ENCODE measurements at places on chromosomes 16 and 17.

GRCh38 chr17:3385869-3386816 lies at the start of gene OR3A2:
Gene OR3A2, minus strand, starts transcription at chr17:3386308.
- DNase-seq = no peak

- peak; percentile 45 for DNase-seq
Observed at GRCh38 chr16:68236137-68236825, 354 bp upstream of the ESRP2 start.

DNA sequence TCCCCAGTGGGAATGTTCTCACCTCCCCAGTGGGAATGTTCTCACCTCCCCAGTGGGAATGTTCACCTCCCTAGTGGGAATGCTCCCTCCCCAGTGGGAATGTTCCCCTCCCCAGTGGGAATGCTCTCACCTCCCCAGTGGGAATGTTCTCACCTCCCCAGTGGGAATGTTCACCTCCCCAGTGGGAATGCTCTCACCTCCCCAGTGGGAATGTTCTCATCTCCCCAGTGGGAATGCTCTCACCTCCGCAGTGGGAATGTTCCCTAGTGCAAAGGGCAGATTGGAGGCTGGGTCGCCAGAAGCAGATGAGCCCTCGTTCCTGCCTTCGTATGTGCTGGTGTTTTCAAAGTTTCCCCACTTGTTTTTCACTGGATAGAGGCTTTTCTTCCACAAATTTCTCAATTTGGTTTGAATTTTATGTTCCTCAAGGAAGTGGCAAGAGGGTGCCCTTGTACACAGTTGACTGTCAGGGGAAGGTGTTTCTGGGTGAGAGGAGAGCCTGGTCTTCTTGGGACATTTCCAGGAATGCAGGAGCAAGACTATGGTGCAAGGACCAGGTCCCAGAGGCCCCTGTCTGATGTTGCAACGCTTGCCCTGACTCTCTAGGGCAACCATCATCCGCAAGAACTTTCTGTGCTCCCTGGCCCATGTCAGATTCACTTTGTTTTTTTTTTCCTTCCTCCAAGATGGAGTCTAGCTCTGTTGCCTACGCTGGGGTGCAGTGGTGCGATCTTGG lies 34.0 kb downstream of the TRARG1 start:
- DNase-seq = no peak

GRCh38 chr17:42337442-42337841 lies 49.1 kb downstream of the STAT5A start:
- DNase-seq = peak; percentile 65

DNA sequence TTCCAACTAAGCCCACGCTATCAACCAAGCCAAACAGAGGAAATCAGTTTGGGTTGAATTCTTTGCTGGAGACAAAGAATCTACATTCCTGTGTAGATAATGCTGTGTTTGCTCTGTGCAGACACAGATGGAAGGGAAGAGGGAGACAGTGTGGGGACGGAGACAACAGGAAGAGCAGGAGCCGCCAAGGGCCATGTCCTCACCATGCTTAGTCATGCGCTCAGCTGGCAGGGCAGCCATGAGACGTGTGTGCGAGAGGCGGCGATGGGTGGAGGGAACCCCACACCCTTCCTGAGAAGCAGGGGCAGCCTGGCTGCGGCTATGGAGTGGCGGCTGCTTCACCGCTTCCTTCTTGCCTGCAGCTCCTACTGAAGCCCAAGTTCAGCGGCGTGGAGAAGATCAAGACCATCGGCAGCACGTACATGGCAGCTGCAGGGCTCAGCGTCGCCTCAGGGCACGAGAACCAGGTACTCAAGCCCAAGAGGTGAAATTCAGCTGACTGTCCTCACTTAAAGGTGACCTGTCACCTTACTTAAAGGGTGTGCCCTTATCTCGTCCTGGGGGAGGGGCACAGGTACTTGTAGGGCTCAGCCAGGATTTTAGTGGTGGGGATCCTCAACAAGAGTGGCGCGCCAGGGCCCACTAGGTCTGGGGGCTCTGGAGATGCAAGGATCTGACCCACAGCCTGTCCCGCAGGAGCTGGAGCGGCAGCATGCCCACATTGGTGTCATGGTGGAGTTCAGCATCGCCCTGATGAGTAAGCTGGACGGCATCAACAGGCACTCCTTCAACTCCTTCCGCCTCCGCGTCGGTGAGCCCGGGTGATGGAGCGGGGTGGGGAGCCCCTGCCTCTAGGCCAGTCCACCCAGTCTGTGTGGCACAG lies 47.5 kb downstream of the ADCY7 start:
- DNase-seq = peak; percentile 52
